ENCODE measurements at places on chromosomes 13 and 19. TPM values are rescaled to one million over a fixed set of nuclear protein-coding genes. Genes with fewer than 3 reads are reported as not detected.

DNA sequence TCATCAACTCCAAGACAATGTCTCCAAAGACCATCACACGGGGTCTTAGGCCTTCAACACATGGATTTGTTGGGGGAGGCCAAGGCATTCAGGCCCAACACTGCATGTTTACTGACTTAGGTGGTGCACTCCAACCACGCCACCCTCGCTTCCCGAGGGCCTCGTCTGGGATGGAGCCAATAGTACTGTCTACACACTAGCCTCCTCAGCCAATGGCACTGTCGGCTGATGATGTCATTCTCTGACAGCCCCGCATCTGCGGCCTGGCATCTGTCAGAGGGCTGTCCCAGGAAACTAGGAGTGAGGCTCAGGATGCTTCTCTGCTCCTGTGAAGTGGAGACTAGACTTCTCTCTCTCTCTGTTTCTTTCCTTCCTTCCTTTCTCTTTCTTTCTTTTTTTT lies 96.6 kb downstream of the TEX26 start:
- DNase-seq: no peak

- no peak for DNase-seq
Measured at GRCh38 chr19:3481241-3482090, 1.1 kb upstream of the SMIM24 start.

OLFM2 gene
- total RNA-seq: under 0.01 TPM

STXBP2 gene
- 187 TPM for total RNA-seq

DNA sequence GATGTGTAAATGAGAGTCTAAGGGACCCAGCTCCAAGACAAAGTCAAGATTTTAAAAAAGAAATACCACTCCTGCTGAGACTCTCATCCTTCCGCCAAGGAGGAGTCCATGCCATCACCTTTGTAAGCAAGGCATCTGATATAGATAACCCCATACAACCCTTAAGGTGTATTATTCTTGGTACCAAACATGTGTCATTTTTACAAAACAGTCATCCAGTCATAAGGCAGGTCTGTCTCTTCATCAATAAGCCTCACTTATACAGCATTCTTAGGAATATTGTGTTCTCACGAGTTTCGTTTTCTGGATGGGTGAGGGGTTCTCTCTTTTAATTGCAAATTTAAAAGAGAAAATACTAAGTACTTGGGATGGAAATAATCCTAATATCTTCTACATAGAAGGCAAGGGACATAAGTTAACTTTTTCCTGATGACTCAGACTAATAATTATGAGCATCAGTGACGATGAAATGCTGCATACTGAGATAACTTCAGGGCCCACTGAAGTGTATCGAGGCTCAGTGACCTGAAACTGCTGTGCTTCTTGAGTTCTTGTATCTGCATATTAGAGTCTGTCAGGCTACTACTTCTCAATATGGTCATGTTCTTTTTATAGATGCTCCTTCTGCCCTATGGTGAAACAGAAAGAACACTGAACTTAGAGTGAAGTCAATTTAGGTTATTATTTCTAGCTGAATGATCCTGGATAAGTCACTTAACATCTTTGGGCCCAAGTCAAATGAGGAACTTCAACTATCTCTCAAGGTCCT lies 166.6 kb downstream of the KLF12 start:
- DNase-seq: no peak

DNA sequence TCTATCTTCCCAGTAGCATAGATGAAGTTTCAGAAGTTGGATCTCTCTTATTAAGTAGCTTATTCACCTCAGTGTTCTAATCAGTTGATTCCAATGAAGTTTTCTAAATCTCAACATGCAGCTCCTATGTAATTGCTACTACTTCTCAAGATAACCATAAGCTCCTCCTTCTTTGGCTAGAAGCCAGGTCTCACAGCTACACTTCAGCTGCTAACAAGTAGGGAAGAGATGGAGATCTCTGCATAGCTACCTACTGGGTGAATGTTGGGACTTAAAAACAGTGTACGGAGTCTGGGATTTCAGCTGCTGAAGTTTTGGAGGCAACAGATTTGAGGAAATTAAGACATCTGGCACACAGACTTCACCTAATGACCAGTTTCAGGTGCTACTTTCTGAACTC lies 661.0 kb downstream of the SLITRK1 start:
- peak; percentile 21 for DNase-seq

EFNB2 gene
- total RNA-seq: 0.81 TPM

ZNF471 gene
- total RNA-seq: 2.2 TPM

All from hematopoietic multipotent progenitor cell (in vitro differentiated cells).